ENCODE measurements at places on chromosomes 7 and 10.

DNA sequence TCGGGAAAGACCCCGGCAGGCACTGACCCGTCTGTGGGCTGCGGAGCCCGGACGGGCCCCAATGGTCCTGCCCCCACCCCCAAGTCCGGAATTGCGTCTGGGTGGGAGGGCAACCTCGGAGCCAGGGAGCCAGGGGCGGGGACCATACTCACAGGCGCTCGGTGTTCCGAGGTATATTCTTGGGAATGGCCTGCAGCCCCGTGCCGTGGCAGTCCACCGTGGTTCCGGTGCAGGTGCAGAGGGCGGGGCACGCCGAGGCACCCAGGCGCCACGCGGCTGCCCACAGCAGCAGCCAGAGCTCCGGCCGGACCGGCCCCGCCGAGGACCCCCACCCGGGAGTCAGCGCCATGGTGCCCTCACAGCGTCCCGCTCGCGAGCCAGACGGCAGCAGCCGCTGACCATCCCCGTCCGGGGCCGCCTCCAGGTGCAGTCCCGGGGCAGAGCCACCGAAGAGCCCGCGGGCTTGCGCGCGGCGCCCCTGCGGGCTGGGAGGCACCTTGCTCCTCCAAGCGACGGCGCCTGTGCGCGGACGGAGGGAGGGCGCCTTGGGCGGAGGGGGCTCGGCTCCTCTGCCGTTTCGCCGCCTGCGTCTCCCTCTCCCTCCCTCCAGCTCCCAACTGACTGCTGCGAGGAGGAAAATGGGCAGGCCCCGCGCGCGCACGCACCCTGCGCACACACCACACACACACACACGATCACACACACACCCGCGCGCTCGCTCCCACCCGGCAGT lies at the start of gene SLIT1:
SLIT1 (minus strand) TSS at position 634 of the 733 bp plus-strand sequence; CDS start at position 349, 285 bp downstream.
- no peak for DNase-seq

DNA sequence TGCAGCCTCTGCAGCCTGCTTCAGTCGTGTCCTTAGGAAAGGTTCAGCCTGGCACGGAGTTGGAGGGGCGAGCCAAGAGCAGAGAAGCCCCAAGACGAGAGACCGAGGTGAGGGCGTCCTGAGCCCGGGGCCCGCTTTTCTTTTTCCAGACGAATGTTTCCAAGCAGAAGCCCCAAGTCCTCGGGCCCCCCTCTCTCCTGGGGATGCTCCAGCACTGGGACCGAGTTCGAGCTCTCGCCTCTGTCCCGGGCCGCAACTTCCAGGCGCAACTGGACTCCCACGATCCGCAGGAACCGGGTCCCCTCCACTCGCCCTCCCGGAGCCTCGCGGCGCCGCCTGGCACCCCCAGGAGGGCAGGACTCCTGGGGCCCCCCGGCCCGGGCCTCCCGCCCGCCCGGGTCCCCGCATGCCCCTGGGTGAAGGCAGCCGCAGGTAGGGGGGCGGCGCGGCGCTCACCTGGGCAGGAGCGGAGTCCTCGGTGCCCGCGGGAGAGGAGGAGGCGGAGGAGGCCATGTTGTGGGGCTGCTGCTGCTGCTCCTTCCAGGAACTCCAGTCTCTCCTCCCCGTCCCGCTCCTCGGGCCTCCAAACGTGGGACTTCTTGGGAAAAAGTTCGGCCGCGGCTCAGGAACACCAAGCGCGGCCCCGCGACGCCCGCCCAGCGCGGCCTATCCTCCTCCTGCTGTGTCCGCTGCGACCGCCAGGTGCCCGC lies 45.3 kb upstream of the CDK1 start:
- DNase-seq = peak; percentile 19

DNA sequence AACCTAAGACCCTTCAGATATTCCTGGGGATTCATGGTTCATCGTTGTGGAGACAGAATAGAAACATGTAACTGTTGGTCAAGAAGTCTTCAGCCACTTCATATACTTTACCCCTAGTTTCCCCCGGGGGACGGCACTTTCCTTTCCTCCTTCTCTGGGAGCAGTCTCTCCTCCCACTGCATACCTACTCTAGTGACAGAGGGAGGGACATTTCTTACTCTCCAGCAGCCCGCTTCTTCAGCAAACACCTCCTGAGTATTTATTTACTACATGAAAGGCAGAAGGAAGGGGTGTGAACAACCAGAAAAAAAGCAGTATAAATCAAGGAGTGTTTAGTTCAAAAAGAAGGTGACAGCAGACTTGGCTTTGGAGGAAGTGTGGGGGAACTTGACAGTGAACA lies 69.0 kb downstream of the LHFPL3 start:
- no peak for DNase-seq

DNA sequence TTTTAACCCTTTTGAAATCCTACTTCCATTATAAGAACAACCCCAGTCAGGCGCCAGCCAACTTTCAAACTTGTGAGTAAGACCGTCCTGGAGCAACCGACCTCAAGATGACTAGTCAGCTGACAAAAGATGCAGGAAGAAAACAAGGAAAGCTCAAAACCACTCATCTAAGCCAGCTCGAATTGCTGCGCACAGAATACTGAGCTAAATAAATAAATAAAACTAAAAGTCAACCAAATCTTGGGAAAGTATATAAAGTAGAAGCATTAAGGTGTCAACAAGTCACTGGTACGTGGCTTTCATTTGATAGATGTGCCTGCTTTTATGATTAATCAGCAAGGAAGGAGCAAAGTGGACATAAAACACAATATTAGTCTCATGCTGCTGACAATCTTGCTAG lies 1269.8 kb downstream of the XPNPEP1 start:
- no peak for DNase-seq

DNA sequence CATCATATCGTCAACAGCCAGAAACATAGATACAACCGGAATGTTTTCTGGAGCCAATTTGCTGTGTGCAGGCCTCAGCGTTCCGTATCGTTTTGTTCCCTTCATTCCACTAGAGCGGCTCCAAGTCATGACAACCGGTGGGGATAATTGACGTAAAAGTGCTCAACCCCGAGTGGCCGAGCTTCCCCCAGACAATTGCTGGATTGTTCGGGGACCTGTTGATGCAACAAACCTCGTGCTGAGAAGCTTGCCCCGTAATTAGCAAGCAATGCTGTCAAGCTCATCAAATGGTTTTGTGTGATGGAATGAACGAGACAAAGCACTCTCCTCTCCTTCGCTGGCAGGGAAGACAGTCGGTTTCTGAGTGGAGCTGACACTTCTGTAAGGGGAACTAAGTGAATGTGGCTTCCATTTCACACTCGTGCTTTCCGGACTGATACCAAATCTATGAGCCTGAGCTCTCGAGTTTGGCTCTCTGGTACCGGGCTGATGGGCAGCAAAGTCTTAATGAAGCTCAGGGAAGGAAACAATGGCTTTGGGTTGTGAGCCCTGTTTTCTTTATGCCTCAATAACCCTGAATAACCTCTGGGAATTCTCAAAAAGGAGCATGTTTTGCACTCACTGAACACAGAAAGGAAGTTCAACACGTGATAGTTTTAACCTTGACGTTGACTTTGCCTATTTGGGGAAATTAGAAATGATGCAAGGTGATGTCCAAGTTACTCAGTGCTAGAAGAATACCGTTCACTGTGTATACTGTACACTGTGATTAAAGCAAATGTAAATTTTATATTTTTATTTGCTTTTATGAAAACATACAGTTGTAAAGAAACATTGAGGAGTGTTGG lies 220.5 kb downstream of the BAMBI start:
- DNase-seq = no peak

DNA sequence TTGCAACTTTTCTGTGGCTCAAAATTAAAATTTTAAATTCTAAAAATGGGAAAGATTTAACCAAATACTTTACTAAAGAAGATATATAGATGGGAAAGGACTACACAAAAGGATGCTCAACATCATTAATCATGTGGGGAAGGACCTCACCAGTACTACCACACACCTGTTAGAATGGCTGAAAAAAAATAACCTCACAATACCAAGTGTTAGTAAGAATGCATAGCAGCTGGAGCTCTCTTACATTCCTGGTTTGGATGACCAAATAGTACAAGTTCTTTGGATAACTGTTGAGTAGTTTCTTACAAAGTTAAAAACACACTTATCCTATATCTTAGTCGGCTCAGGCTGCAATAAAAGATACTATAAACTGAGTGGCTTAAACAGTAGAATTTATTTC lies 33.9 kb downstream of the LIPJ start:
- no peak for DNase-seq

GRCh38 chr10:104054430-104054829 lies 31.2 kb downstream of the COL17A1 start:
- no peak for DNase-seq

GRCh38 chr7:141302617-141303016 lies 228.8 kb downstream of the TMEM178B start:
- DNase-seq = no peak

DNA sequence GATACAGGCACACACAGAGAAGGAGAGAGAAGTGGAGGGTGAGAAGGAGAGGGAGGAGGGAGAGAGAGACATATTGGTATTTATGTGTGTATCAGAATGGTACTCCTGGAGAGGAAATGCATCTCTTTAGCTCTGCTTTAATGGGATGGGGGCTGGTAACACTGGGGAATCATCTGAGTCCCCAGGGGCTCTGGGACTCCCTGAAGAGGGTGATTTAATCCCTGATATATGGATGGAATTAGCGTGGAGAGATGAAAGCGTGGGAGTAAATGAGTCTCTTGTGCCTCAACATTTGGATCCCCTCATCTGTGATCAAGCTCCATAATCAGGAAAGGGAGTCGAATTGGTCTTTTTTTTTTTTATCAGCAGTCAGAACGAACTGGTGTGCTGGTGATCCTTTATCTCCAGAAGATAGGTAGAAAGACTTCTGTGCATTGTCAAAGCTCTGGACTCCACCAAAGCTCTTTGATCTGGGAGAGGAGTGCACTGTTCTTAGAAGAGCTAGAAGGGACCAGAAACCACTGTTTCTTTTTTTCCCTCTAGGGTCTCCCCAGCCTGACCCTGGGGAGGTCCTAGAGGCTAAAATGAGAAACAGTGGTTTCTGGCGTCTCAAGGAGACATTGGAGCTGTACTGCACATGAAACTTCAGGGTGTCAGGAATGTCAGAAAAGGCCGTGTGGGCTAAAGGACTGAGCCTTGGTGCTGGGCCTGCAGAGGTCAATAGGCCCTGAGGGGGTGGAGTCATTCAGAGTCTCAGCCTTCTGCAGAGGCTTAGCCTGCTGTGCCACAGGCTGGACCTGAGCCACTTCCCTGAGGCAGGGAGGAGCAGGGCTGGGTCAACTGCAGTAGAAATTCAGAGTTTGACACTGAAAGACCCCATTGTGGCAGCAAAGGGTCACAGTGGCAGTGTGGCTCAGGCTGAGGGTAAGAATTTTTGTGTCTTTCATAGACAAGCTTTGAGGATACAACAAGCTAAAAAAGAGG lies 234.4 kb upstream of the SLC26A5 start:
- DNase-seq = no peak

DNA sequence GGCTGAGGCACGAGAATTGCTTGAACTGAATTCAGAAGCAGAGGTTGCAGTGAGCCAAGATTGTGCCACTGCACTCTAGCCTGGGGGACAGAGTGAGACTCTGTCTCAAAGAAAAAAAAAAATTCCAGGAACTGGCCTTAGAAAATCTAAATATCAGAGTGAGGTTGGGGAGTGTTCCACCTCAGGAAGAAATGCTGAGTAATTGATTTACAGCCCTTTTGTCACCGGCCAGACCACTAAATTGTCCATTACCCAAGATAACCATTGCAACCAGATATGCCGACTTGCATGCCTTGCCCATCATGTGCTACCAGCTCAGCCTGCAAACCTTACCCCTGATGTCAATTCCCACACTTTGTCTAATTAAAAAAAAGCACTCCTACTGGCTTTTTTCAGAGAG lies 42.4 kb downstream of the CRCP start:
- DNase-seq = no peak

DNA sequence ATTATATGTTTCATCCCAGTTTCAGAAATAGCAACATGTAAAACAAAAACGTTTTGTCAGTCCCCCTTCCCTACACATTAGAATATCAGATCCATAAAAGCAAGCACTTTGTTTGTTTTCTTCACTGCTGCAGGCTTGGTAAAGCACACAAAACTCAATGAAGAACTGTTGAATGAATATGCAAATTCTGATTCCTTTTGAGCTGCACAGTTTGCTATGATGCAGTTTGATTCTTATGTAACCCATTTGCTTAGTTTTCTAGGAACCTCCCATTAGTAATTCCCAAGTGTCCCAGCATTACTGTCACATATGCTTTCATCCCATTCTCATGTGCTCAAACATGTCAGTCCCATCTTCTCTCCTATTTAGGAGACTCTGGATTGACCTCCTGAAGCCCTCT lies 26.1 kb upstream of the CHCHD3 start:
- DNase-seq = no peak

GRCh38 chr10:104317269-104317710 lies 21.0 kb downstream of the ITPRIP start:
- no peak for DNase-seq

DNA sequence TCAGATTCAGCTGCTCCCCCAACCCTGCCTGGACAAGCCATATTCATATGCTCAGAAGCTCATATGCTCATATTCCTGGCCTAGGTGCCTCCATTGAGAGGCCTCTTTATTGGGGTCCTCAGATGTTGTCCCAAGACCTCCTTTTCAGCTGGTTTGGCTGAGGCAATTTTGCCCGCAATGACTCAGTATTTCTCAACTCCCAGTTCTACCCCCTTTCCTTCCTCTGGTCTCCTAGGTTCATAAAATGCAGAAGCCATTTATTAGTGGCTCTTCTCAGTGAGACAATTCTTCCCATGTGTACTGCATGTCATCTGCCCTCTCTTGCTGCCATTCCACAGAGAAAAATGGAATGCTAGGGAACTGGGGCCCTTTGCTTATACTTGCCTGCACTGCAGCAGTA lies 110.7 kb downstream of the INHBA start:
- no peak for DNase-seq

Data from activated CD4-positive, alpha-beta T cell treated with anti-CD3 and anti-CD28 coated beads, Interleukin-2, amount 50 U/mL, for 4 hours (primary cell).